Urinary bladder (tissue), 4 donors: ENCODE measurements at places on chromosomes 2 and 18.

GRCh38 chr2:163594497-163594896 is 141.3 kb downstream of the FIGN start:
- DNase-seq: no peak

DNA sequence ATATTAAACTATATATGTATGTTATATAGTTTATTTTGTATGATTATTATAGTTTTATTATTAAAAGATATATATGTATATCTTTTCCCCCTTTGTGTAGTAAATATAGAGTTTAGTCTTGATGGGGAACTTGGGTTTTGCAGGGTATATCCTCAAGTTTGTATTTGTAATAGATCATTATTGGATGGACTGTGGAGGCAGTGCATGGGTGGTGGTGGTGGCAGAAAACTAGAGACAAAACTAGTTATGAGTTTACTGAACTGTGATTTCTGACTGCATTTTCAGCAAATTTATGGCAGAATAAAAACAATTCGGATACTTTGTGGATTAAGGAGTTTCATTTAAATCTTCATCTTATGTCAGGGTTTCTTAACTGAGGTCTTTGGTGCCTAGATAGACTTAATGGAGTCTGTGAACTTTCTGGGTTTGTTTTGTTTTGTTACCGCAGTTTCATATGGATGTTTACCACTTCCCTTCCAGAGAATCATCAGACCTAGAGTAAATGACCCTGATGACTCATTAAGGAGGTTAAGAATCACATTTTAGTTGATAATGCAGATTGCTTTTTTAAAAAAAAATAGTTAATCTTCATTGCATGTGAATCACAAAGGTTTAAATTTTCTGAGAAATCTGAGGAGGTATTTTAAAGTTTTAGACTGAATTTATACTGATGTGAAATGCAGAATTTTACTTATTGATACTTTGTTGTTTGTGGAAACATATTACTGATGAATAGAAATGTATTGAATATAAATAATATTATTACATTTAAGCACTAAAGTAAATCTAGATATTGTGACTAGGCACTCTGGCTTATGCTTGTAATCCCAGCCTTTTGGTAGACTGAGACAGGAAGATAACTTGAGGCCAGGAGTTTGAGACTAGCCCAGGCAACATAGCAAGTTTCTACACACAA is 14.5 kb downstream of the EPC2 start:
- no peak for DNase-seq

DNA sequence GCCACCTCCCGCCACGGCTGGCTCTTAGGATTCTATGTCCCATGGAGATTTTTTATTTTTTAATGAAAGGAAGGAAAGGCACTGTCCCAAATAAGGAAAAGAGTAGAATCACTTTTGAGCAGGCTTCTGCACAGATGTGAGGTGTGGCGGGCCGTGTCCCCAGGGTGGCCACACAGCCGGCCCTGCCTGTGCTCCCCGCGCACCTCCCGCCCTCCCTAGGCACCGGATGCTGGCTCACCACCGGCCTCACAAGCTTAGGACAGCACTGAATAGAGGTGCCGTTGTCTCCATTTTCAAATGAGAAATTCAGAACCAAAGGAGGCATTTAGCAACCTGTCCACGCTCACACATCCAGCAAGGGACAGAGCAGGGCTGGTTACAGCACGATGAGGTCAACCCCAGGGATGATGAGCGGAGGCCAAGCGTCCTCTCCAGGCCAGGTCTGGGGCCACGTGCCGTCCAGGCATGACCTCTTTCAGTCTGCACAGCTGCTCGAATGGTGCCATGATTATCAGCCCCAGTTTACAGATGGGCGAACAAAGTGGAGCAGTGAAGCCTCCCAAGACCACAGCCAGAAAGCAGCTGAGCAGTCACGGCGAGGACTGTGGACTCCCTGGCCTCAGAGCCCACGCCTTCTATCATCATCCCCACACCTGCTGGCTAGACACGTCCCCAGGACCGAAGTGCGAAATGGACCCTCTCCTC is 20.7 kb upstream of the TEX51 start:
- no peak for DNase-seq

GRCh38 chr2:196677404-196677803 is 37.9 kb downstream of the CCDC150 start:
- no peak for DNase-seq

GRCh38 chr2:175854129-175854528 is 147.9 kb downstream of the LNPK start:
- no peak for DNase-seq

DNA sequence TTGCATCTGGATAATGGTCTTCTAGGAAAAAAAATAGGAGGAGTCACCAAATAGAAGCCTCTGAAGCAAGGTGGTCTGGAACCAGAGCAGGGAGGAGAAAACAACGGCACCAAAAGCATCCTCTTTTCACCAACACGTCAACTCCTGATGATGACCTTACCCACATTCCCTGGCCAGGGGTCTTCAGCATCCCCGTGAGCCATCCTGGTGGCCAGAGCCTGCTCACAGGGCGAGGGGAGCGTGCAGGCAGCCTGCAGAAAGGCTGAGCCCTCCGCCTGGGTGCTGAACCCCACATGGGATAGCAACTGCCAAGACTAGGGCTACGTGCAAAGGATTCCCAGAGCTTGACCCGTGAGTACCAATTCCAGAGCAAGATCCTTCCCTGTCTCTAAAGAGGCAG is 191.0 kb downstream of the NDUFA10 start:
- no peak for DNase-seq

- DNase-seq: no peak
These were observed 1.8 kb upstream of the ARID5A start for GRCh38 chr2:96534701-96535181.

- DNase-seq: no peak
These were observed 116.5 kb upstream of the SPATS2L start for GRCh38 chr2:200189964-200190363.

DNA sequence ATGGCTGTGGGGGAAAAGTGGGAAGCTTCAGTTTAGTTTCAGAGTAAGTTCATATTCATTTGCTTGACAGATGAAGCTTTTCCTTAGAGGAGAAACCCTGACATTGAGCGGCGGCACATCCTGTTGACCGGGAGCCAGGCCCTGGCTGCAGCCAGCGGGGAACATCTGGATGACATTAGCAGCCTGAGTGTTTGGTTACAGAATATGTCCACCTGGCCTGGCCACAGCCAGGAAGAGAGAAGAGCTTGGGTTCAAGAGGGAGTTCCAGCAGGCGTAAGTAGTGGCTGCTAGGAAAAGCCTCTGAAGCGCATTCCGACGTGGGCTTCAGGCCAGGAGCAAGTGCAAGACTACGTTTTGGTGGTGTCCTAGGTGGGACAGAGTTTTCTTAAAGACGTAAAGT is 144.9 kb upstream of the MYCN start:
- no peak for DNase-seq

GRCh38 chr2:61639721-61640120 is 101.6 kb upstream of the XPO1 start:
- DNase-seq: no peak

GRCh38 chr2:43217228-43218154 is 8.9 kb downstream of the ZFP36L2 start:
- no peak for DNase-seq

GRCh38 chr18:13500227-13500865 is 226.0 kb downstream of the FAM210A start:
- DNase-seq: peak; percentile 76

GRCh38 chr2:11004199-11004598 is 92.5 kb downstream of the KCNF1 start:
- DNase-seq: no peak

DNA sequence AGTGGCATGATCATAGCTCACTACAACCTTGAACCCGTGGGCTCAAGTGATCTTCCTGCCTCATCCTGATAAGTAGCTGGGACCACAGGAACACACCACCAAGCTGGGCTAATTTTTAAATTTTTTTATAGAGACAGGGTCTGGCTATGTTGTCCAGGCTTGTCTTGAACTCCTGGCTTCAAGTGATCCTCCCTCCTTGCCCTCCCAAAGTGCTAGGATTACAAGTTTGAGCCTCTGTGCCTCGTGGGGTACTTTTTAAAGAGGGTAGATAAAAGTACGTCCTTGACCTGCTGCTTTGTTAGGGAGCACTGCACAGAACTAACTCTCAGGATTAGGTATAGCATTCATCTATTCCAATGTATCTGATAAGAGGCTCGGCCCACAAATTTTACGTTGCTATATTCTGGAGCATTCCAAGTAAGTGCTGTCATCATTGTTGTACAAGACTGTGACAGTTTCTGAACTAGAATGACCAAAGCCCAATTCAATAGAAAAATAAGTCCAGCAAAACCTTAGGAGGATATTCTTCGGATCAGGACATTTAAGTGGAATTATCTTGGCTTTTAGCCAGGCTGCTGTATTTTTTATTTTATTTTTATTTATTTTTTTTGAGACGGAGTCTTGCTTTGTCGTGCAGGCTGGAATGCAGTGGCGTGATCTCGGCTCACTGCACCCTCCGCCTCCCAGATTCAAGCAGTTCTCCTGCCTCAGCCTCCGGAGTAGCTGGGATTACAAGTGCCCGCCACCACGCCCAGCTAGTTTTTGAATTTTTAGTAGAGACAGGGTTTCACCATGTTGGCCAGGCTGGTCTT is 4.1 kb downstream of the MTCL1 start:
- DNase-seq: no peak

- no peak for DNase-seq
These were observed 38.4 kb downstream of the HS6ST1 start for GRCh38 chr2:128280158-128280871.

GRCh38 chr18:28961669-28962228 is 784.8 kb upstream of the CDH2 start:
- no peak for DNase-seq

DNA sequence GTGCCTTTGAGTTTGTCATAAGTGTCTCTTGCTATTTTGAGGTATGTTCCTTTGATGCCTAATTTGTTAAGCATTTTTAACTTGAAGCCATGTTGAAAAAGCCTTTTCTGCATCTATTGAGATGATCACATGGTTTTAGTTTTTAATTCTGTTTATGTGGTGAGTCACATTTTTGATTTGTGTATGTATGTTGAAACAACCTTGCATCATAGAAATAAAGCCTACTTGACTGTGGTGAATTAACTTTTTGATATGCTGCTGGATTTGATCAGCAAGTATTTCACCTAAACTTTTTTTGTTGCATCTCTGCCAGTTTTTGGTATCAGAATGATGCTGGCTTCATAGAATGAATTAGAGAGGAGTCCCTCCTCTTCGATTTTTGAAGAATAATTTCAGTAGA is 469.7 kb downstream of the CDH2 start:
- DNase-seq: no peak

DNA sequence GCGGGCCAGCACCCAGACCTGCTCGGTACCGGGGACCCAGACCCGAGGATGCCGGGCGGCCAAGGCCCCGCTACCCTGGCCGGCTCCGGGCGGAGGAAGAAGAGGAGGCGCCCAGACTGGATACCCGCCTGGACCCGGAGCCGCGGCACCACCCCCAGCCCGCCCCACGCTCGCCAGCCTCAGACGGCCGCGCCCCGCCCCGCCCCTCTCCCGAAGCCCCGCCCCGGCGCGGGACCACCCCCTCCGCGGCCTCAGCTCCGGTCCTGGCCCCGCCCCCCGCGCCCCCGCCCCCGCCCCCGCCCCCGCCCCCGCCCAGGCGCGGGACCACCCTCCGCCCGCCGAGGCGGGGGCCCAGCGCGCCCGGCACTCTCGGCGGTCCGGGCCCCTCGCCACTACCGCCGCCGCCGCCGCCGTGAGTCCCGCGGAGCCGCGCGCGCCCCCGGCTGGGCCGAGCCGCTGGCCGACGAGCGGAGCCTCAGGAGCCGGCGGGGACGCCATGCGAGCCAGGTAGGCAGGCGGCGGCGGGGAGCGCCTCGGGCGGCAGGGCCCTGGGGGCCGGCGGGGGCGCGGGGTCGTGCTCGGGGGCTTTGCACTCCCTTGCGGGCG is at the start of gene SH3BP4:
TSS of gene SH3BP4 (plus strand) at position 354 of the 606 bp plus-strand sequence. CDS start 82,986 bp downstream, outside the sequence.
- no peak for DNase-seq

DNA sequence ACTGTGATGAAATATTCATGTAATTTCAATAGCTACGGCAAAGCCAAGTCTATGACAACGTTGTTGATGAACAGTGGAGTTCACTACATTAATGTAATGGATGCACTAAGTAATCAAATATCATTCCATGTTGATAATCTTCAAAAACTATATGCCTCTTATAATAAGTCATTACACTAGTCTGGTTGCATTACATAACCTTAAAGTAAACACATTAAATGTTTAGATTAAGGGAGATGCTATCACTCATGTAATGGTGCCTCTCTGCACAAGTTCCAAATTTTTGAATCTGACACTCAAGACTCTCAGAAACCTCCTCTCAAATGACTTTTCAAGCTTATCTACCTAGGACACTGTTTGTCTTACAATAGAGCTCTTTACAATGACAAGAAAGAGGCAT is 35.4 kb downstream of the PIEZO2 start:
- no peak for DNase-seq

- no peak for DNase-seq
These were observed 16.1 kb upstream of the TTLL4 start for GRCh38 chr2:218694405-218695145.

DNA sequence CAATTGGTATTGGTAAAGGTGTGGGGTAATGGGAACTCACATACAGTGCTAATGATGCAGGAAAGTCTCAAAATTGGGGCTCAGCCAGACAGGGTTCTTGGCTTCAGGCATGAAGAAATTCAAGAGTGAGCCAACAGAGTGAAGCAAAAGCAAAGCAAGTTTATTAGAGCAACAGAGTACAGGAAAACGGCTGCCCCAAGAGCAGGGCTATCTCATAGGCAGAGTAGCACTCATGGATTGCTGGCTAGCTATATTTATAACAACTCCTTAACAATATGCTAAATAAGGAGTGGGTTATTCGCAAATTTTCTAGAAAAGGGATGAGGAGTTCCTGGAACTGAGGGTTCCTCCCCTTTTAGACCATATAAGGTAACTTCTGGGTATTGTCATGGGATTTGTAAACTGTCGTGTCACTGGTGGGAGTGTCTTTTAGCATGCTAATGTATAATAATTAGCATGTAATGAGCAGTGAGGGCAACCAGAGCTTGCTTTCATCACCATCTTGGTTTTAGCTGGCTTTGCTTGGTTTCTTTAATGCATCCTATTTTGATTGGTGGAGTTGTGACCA is 233.8 kb upstream of the NOL4 start:
- DNase-seq: no peak

DNA sequence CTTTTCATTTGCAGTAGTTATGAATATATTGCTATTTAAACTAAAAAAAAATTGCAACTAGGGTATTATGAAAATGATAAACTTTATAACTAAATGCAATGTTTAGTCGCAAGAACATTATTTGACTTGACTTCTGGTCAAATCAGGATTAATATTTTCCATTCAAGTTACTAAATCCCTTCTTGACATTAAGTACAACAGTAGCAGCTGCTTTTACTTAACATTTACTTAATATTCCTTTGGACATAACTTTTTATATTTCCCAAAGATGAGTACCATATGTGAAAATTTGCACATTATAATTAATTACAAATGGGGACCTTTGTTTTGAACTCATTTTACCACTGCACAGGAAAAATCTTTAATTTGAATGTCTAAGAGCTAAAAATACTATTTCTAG is 74.0 kb downstream of the PMS1 start:
- DNase-seq: no peak

- no peak for DNase-seq
These were observed 483 bp downstream of the OSBPL6 start for GRCh38 chr2:178194600-178195389.
